NCI-H1930 (cell line): ENCODE measurements at places on chromosomes 7 and 10.

GRCh38 chr7:138970952-138971351, 10.2 kb downstream of the KIAA1549 start:
- no peak for DNase-seq

GRCh38 chr10:9198611-9199010, 1144.1 kb downstream of the GATA3 start:
- no peak for DNase-seq

DNA sequence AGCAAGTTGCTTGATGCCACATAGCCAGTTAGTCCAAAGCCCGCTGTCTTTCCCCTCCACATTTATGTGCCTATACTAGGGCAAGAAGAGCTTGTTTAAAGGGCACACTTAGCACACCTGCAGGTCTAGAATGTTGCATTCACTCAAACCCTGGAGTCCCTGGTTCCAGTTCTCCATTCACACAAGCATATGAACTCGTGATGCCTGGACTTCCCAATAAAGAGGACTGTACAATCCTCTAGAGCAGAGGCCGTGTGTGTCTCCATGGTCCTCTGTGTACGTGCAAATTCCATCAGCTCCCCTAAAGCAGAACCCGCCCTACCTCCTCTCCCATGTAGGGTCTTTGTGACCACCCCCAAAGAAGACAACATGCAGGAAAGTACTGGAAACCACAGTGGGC, 3.0 kb upstream of the SH3PXD2A start:
- no peak for DNase-seq

DNA sequence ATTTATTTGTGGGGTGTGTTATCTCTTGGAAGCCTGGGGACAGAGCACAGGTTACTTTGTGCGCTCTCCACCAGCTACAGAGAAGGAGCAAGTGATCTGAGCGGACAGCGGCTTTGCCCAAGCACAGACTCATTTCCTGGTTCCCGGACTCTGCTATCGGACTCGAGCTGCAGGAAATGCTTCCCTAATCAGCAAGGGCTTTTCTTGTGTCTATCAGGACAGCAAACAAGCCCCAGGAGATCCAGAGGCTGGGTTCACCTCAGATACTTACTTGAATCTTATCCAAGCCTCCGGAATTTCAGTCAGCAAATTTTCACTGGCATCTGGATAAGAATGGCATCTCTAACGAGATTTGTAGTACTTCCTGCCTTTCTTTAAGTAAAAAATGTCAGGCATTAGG, 27.8 kb downstream of the MRC1 start:
- DNase-seq: no peak

GRCh38 chr10:130767116-130767730, 544.3 kb downstream of the TCERG1L start:
- no peak for DNase-seq

DNA sequence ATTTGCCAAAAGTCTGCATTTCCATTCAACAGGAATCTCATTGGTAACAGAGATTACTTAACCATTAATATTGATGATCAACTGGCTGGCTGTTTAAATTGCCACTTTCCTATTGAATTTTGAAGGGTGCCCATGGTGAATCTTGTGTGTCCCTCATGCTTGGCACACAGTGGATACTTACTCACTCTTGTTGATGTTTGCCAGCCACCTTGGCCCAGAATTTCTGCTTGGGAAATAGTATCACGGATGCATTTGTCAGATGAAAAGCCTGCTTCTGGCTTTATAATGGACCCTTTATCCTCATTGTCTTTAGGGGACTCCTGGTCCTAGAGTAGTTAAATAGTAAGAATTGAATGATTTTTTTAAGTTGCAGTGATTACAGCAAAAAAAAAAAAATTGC, 52.0 kb downstream of the MMRN2 start:
- DNase-seq: no peak

GRCh38 chr10:104330168-104331110, 7.8 kb downstream of the ITPRIP start:
- no peak for DNase-seq

DNA sequence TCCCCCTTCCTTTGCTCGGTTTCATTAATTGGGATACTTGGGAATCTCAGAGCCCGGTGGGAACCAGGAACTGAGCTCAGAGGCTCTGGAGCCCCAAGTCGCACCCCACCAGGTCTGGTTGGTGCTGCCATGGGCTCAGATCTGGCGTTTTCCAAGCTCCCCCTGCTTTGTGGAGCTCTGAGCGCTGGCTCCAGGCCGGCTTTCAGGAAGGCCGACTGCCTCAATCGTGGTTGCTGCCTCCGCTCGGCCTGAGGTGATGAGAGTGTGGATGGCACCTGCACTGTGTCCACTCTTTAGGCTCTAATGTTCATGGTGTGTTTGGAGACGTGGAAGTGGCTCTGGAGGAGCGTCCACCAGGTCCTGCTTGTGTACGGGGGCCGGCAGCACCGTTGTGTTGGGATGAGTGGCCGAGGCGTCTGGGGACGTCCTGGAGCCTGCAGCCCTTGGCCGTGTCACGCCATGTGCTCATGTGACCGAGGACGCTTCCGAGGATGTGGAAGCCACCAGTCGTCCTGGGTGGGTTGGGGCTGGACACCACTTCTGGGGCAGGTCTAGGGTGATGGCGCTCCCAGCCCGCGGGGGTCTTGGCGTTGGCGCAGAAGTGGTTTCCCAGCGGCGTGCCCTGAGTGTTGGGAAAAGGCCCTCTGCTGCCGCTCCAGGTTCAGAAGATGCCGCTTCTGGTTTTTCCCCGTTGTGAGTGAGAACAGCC, 8.2 kb downstream of the INPP5A start:
- DNase-seq: no peak

DNA sequence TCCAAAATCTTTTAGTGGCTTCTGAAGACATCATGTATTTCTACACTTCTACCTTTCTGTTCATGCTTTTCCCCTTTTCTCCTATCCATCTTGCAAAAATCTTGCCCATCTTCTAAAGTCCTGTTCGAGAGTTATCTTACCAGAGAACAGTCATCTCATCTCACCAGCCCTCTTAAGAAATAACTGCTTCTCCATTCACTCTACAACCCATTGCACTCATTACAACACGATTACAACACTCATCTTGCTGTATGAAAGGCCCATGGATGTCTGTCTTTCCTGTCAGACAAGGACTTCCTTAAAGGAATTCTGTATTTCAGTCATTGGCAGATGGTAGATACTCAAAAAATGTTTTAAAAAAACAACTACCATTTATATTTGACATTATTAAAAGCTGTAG, 30.8 kb downstream of the ZNF438 start:
- DNase-seq: no peak

- no peak for DNase-seq
Observed at GRCh38 chr10:70135684-70136083, 3.1 kb upstream of the AIFM2 start.

DNA sequence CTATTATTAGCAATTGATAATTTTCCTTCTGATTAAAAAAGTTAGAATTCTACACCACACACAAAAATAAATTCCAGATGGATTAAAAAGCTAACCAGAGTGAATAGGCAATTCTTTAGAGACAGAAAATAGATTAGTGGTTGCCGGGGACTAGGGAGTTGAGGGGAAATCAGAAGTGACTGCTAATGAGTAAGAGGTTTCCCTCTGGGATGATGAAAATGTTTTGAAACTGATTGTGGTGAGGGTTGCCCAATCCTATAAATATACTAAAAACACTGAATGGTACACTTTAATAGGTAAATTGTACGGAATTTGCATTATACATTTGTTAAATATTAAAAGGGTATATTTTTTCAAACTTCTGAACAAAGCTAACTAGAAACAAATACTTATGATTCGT, 214.9 kb downstream of the GPAM start:
- no peak for DNase-seq

DNA sequence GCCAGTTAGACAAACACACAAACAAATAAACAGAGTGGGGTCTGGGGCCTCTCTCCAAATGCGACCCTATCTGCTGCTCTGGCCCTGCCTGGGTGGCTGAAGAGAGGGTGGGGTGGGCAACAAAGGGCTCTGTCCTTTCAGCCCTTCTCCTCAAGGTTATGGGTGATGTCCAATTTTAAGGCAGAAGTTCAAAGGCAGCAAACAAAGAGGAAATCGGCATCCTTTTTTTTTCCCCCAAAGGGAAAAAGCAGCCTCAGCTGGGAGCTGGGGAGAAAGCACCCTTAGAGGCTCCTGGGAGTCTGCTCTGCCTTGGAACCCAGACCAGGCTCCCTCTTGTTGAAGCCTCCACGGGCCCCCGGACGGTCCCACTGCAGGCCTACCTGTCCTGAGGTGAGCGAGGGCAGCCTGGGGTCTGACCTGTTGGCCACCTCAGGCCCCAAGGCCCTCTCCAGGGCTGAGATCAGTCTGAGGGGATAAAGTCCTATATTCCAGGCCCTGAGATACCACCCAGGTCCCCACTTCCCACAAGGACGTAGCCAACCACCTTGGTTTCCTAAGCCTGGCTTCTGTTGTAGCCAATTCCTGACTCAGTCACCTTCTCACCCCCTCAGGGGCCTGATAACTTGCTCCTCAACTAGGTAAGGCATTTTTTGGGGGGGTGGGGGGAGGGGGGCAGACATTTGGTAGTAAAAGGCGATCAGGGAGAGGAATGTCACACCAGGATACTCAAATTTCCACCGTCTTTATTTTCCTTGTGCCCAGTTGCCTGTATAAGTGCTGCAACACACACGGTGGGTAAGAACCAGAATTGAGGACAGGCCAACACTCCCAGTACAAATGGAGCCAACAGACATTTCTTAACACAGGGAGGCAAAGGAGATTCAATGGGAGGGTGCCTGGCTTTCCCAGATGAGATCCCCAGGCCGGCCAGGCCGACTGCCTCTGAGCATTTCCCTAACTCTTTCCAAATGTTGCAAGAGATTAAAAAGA, 4.3 kb downstream of the HOXA11 start:
- no peak for DNase-seq

DNA sequence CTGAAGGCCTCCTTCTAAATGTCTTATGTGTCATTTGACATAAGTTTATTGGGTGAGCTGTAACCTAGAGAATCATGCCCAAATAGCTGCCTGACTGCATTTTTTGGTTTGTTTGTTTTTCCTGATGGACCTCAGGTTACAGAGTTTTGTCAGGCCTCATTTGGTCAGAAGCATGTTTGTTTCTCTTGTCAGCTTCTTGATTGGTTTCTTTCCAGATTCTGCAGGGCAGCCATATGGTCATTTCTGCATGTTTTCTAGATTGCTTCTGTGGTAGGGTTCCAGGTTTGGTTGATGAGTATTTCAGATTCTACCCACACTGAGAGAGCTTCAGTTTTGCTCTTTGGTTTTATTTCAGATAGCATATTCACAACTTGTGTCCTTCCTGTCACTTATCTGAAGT, 28.0 kb downstream of the GLCCI1 start:
- no peak for DNase-seq

DNA sequence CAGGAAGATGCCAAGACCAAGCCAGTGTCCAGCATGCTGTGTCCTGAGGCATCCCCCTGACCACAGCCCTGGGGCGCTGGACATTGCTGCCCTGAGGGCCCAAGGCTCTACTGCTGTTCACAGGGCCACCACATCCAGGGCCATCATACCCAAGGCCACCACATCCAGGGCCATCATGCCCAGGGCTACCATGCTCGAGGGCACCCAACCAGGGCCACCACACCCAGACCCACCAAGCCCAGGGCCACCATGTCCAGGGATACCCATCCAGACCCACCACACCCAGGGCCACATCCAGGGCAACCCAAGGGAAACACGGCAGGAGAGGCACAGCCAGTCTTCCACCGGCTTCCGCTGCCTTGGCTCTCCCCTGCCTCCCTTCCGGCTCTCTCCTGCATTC, 17.1 kb downstream of the STK32C start:
- DNase-seq: no peak

DNA sequence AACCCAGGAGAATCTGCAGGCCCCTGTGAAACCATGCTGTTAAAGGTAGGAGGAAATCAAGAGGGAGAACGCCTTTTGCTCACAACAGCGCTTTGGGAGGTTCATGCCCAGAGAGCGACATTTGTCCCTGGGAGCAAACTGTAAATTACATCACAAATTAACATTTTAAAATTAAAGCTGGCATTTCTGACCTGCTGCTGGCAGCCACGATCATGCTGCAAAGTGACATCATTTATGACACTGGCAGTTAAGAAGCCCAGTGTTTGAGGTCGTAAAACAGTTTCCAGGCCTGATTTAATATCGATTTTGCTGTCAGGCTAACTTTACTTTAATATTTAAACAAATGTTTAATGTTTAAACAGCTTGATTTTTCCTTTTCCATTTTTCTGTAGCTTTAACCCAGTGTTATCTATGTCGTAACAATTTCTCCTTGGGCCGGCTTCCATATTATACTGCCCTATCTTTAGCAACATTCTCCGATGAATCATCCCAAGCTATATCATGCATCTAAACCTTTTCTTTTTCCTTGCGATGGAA, 86.5 kb upstream of the NPVF start:
- DNase-seq: no peak

- DNase-seq: no peak
Observed at GRCh38 chr7:48052748-48053147, 17.4 kb downstream of the C7orf57 start.

- DNase-seq: no peak
Observed at GRCh38 chr10:73060738-73061635, 35.7 kb downstream of the P4HA1 start.

DNA sequence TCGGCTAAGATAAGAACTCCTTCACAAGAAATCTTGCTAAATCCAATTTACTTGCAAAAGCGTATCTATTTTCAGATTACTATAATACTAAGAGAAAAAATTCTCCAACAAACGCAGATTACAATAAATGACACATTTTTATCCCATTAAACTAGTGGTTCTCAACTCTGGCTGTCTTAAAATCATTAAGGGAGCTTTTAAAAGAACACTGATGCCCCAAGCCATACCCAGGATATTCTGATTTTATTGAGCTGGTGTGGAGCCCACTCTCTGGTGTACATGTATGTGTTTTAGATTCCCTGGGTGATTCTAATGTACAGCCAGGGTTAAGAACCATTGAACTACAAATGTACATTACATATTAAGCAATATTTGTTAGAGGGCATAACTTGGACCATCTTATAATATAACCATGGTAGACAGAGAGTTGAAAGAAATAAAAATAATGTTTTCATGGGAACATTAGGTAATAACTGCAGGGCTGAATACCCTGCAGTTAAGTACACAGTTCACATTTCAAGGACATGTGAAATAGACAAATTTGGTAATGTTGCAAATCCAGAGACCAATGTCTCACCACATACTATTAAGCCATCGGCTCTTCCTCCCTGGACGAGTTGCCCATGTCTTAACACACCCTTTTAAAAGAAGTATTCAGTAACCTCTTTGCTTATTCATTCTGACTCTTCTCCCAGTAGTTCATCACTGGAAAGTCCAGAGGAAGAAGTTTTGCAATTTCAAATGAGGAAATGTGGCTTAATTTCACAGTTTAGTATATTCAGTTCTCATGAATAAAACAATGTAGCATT, 6.2 kb downstream of the GSAP start:
- no peak for DNase-seq

DNA sequence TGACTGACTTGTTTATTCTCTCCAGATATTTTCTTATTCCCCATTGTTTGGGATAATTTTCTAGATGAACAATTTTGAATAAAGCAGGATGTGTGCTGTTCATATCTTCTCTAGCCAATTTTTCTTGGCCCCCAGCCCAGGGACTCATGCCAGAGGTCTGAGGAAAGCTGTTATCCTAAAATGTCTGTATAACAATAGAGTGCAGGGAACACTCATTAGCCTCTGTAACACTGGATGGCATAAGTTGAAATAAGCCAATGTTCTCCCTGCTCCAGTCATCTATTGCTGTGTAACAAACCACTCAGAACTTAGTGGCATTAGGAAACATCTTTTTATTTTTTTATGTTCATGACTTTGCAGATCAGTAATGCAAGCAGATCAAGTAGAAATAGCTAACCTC, 121.7 kb upstream of the TRIM24 start:
- no peak for DNase-seq

GRCh38 chr7:143279186-143280098, 5.3 kb upstream of the TMEM139 start:
- no peak for DNase-seq
